Neural crest cell (in vitro differentiated cells): ENCODE measurements at places on chromosomes 16 and 17. TPM values are rescaled to one million over a fixed set of nuclear protein-coding genes. Genes with fewer than 3 reads are reported as not detected.

- peaks cover 2% of the 10 kb centered on the region for H3K36me3 ChIP-seq
- H3K27me3 ChIP-seq, result no peaks in the 10 kb centered on the region
- H3K4me1 ChIP-seq, result peaks cover 8% of the 10 kb centered on the region
- DNase-seq, result no peak
- no peak overlapping the region for H3K27ac ChIP-seq
- H3K4me3 ChIP-seq, result no peak overlapping the region
These were observed 43.8 kb downstream of the PIPOX start for GRCh38 chr17:29086628-29087332.

GRCh38 chr16:19644877-19645276 lies 73.2 kb downstream of the KNOP1 start:
- H3K4me1 ChIP-seq, result no peaks in the 10 kb centered on the region
- no peak overlapping the region for H3K4me3 ChIP-seq
- no peaks in the 10 kb centered on the region for H3K36me3 ChIP-seq
- H3K27ac ChIP-seq, result no peak overlapping the region

Gene TEPSIN
- 36.9 and 40.4 TPM in 2 replicates for total RNA-seq

GRCh38 chr16:82834151-82834815 lies 207.5 kb downstream of the CDH13 start:
- peaks cover 5% of the 10 kb centered on the region for H3K4me1 ChIP-seq
- no peaks in the 10 kb centered on the region for H3K36me3 ChIP-seq
- no peak overlapping the region for H3K4me3 ChIP-seq
- peak overlapping the region; percentile 15 for H3K27ac ChIP-seq
- no peak for DNase-seq

Gene TBC1D26
- total RNA-seq, result 1.9 and 3.0 TPM in 2 replicates

DNA sequence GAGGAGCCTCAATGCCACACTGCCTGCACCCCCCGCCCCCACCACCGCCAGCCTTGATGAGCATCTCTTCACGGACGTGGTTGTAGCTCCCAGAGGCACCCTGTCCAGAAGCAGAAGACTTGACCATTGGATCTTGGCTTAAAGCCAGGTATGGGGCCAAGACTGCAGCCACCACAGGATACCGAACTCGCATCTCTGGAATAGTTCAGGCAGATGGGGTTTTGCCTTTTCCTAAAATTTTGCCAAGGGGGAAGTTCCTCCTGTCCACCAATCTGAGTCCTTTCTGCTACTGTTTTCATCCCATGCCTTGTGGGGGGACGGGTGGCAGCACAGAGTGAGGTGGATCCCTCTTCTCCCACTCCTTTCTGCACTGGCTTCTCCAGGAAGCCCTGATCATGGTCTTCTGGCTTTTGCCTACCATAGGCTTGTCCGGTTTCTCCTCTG lies 939 bp downstream of the CORO6 start:
- peaks cover 67% of the 10 kb centered on the region for H3K27me3 ChIP-seq
- peaks cover 14% of the 10 kb centered on the region for H3K4me1 ChIP-seq
- no peaks in the 10 kb centered on the region for H3K36me3 ChIP-seq
- no peak overlapping the region for H3K27ac ChIP-seq
- peak overlapping the region; percentile 87 for H3K4me3 ChIP-seq

Gene RNF157
- total RNA-seq, result 50.4 and 54.0 TPM in 2 replicates

Gene ADAD2
- not detected in 2 replicates for total RNA-seq

DNA sequence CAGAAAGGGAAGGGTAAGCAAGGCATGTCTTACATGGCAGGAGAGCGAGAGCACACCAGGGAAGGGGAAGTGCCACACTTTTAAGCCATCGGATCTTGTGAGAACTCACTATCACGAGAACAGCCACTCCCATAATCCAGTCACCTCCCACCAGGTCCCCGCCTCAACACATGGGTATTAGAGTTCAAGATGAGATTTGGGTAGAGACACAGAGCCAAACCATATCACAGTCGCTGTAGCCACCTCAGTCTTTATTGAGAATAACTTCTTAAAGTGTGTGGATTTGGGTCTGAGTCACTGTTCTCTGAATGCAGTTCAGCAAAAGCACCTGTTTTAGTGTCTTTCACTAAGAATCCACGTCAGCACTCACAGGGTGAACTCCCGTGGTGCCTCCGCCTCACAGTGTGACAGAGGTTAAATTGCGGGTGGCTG lies 195.2 kb upstream of the CHMP6 start:
- peaks cover 6% of the 10 kb centered on the region for H3K36me3 ChIP-seq
- H3K4me3 ChIP-seq, result no peak overlapping the region
- no peak overlapping the region for H3K27ac ChIP-seq
- H3K27me3 ChIP-seq, result no peaks in the 10 kb centered on the region
- no peak for DNase-seq
- peaks cover 6% of the 10 kb centered on the region for H3K4me1 ChIP-seq

DNA sequence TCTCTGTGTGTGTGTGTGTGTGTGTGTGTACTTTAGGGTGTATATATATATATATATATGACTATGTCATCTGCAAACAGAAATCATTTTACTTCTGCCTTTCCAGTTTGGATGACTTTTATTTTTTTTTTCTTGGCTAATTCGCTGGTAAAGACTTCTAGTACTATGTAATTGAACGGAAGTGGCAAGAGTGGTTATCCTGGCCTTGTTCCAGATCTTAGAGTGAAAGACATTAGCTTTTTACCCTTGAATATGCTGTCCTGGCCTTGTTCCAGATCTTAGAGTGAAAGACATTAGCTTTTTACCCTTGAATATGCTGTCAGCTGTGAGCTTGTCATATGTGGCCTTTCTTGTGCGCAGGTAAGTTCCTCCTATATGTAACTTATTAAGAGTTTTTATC lies 72.7 kb upstream of the MYOCD start:
- H3K27me3 ChIP-seq, result no peaks in the 10 kb centered on the region
- H3K36me3 ChIP-seq, result no peaks in the 10 kb centered on the region
- no peak overlapping the region for H3K4me3 ChIP-seq
- no peaks in the 10 kb centered on the region for H3K4me1 ChIP-seq
- H3K27ac ChIP-seq, result no peak overlapping the region

Gene NOG
- 0.50 and 0.65 TPM in 2 replicates for total RNA-seq

GRCh38 chr17:69608808-69609472 lies 194.4 kb downstream of the MAP2K6 start:
- H3K4me1 ChIP-seq, result peaks cover 10% of the 10 kb centered on the region
- no peak overlapping the region for H3K27ac ChIP-seq
- no peak for DNase-seq
- H3K27me3 ChIP-seq, result no peaks in the 10 kb centered on the region
- no peaks in the 10 kb centered on the region for H3K36me3 ChIP-seq

- H3K27me3 ChIP-seq, result peaks cover 3% of the 10 kb centered on the region
- no peaks in the 10 kb centered on the region for H3K4me1 ChIP-seq
- DNase-seq, result no peak
- no peaks in the 10 kb centered on the region for H3K36me3 ChIP-seq
- H3K4me3 ChIP-seq, result no peak overlapping the region
These were observed 10.9 kb upstream of the GINS2 start for GRCh38 chr16:85699628-85700027.

DNA sequence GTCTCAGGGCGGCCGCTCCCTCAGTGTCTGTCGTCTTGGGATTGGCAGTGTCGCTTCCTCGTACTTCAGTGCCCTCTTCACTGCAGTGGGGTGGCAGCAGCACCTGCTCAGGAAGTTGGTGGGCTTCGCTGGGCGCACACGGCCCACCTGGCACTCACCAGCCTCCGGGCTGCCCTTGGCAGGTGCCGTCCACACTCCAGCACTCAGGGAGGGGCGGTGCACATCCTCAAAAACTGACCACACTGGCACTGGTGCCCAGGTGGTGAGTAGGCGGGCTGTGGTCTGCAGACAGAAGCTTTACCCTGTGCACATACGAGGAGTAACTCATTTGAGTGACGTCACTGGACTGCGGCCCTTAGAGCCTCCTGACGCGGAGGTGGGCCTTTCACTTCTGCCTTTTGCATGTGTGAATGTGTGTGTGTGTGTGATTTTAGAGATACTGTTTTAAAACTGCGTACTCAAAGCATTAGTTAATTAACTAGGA lies 94.6 kb downstream of the BANP start:
- peaks cover 5% of the 10 kb centered on the region for H3K36me3 ChIP-seq
- no peak overlapping the region for H3K4me3 ChIP-seq
- peaks cover 6% of the 10 kb centered on the region for H3K4me1 ChIP-seq
- no peaks in the 10 kb centered on the region for H3K27me3 ChIP-seq
- no peak for DNase-seq

GRCh38 chr17:7026471-7027115 lies 3.7 kb downstream of the BCL6B start:
- H3K36me3 ChIP-seq, result no peaks in the 10 kb centered on the region
- DNase-seq, result no peak
- peaks cover 13% of the 10 kb centered on the region for H3K4me1 ChIP-seq
- H3K27me3 ChIP-seq, result peaks cover 48% of the 10 kb centered on the region

Gene MC1R
- 7.7 and 8.3 TPM in 2 replicates for total RNA-seq

DNA sequence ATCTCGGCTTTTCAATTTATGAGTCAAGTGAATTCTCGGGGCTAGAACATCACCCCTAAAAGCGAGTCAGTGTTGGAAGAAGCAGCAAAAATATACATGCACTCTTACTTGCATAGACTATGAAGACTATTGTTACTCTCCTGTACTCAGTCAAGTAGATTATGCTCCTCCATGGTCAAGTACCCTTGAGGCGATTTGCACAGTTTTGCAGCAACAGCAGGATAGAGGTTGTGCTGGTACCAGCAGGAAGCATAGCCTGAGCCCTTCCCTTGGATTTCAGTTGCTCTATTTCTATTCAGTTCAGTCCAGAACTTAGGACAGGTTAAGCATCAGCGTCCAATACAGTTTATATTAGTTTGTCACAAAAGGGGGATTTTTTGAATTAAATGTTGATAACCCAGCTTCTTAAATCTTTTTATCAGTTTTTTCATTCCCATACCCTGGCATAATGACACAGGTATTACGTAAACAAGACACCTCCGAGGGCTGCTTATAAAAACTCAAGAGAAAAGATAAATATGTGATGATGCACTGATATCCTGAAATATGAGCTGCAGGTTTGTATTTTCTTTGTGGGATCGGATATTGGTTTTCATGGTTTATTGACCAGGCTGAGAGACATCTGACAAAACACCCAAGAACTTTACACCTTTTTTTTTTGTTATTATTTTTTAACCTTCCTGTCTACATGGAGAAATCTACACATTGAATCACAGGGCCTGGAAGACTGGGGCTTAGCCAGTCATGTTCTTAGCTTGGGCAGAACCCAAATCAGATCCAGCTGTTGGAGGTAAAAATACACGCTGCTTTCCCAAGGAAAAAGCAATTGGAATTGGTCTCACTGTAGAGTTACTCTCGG lies 144.1 kb downstream of the PITPNC1 start:
- no peak for DNase-seq
- peaks cover 32% of the 10 kb centered on the region for H3K4me1 ChIP-seq
- no peak overlapping the region for H3K4me3 ChIP-seq
- no peak overlapping the region for H3K27ac ChIP-seq

Gene PLSCR3
- 21.9 and 25.7 TPM in 2 replicates for total RNA-seq

DNA sequence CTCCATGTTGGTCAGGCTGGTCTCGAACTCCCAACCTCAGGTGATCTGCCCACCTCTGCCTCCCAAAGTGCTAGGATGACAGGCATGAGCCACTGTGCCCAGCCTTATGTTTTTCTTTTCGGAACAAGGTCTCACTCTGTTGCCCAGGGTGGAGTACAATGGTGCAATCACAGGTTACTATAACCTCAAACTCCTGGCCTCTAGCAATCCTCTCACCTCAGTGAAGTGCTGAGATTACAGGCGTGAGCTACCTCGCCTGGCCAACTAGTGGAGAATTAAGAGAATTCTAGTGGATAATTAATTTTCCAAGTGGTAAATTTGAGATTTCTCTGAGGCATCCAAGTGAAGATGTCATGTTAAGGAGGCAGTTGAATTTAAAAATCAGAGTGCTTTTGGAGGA lies 2.9 kb upstream of the FBXO47 start:
- no peak overlapping the region for H3K27ac ChIP-seq
- no peaks in the 10 kb centered on the region for H3K27me3 ChIP-seq
- no peak for DNase-seq
- no peak overlapping the region for H3K4me3 ChIP-seq

Gene GAS2L2
- 0.12 and 0.16 TPM in 2 replicates for total RNA-seq

GRCh38 chr17:9115214-9116191 lies 94.2 kb downstream of the NTN1 start:
- DNase-seq, result peak; percentile 51
- H3K4me1 ChIP-seq, result peaks cover 27% of the 10 kb centered on the region
- no peaks in the 10 kb centered on the region for H3K27me3 ChIP-seq
- peak overlapping the region; percentile 82 for H3K27ac ChIP-seq
- no peaks in the 10 kb centered on the region for H3K36me3 ChIP-seq
- H3K4me3 ChIP-seq, result peak overlapping the region; percentile 66

DNA sequence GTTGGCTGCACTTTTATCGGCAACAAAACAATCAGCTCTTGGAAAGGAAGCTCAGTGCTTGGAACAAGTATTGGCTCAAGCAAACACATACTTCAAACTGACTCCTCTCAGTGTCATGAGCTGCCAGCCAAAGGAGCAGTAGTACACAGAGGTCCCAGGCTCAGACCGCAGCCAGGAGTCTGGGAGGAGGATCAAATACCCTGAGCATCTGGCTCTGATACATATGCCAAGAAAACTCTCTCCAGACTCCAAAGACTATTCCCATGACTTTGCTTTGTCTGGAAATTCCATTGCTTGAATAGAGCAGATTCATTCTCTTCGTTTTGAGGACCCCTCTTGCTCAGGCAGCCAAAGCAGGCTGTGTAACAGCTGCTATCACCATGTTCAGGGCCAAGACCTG lies 501.6 kb upstream of the PSMD7 start:
- H3K4me3 ChIP-seq, result no peak overlapping the region
- H3K36me3 ChIP-seq, result no peaks in the 10 kb centered on the region
- H3K27ac ChIP-seq, result no peak overlapping the region
- H3K27me3 ChIP-seq, result peaks cover 6% of the 10 kb centered on the region
- no peak for DNase-seq

DNA sequence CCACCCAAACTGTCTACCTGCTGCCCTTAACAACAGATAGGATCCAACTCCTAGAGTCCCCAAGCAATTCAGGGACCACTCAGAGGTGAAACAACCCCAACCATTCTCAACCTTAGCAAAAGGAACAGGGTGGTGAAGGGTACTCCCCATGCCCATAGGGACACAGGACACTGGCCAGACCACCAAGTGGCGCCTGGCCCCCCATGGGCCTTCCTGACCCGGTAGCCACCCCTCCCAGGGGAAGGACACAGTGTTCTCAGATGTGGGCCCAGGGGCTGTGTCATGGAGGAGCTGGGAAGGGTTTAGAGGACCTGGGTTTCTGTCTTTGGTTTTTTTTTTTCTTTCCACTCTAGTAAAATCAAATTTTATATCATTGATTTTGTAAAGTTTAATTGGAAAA lies 9.7 kb upstream of the SLC25A39 start:
- no peak overlapping the region for H3K4me3 ChIP-seq
- DNase-seq, result no peak
- no peak overlapping the region for H3K27ac ChIP-seq
- peaks cover 5% of the 10 kb centered on the region for H3K4me1 ChIP-seq

Gene TP53TG3C
- total RNA-seq, result not detected in 2 replicates
